Renal cortical epithelial cell (primary cell): ENCODE measurements at places on chromosomes 12 and 14.
A peak's percentile ranks its signal among the peaks of the same experiment; 100 is the strongest.

GRCh38 chr12:33192226-33192625 lies 247.4 kb downstream of the SYT10 start:
- DNase-seq: no peak

DNA sequence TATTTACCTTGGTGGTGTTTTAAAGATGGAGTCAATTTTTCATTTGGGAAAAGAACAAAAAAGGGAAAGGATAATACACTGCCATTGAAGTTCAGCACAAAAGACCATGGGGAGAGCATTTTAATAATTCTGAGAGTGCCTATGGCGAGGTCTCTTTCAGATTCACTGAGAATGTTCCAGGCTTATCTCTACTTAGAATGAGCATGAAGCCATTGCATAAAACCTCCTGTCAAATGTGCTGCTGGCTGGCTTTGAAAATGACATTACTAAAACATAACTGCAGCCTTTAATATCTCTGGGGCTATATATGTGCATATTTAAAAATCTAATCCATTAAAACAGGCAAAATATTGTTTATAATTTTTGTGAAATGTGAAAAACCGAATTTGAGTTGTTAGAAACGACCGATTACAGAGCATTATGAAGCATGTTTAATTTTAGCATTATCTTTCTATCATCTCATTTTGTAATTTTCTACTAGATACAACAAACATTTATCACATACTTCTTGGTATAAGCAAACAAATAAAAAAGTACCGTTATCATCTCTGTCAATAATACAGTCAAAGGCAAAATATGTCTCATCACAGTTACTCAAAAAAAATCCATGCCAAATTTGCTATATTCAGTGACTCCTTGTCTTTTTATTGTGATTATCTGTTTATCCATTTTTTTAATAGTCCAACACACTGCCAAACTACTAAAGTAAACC lies 45.7 kb upstream of the YARS2 start:
- no peak for DNase-seq

DNA sequence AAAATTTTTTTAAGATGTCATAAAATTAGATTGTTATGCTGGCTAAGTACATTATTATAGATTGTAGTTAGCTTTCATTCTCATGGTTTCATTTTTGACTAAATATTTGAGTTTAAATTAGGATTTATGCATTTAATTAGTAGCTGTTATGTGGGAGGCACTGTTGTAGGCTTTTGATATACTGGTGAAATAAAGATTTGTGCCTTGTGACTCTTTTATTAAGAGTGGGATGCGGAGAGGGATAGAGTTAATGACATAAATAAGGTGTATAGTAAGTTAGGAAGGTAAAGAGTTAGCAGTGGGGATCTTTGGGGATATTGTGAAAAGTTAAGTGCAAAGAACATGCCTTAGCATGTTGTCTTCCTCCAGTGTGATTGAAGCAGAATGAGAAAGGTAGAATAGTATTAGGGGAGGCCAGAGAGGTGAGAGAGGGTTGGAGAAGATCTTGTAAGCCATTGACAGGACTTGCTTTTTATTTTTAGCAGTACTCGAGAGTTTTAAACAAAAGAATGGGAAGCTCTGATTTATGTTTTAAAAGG lies 8.8 kb downstream of the ARHGAP5 start:
- no peak for DNase-seq

DNA sequence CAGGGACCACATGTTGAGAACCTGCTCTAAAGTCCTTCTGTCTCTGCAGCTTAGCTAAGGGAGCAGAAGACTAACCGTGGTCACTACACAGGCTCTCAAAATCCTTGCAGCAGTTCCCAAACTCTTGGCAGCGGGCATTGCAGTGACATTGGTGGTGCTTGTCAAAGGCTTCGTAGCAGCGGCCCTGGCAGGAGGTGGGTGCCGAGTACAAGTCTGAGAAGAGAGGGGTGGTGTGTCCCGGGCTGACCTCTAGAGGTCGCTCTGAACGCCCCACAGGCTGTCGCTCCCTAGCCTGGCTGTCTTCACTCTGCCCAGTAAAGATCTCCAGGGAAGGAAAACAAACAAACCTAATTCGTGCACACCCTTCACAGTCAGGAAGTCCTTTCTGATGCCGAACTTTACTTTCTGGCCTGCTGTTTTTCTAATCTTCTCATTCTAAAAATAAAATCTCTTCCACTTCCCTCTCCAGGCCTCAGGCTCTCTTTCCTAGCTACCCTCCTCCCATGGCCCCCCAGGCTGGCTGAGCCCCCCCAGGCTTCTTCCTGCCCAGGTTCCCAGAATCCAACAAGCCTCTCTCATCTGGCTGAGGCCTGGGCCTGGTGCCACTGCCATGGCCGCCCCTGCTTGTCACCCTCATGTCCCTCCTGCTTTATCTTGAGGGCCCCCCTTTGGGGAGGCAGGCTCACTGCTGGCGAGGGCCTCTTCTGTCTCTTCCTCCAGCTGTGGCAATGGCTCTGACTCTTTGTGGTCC lies 7.7 kb downstream of the ENDOU start:
- peak; percentile 69 for DNase-seq

- DNase-seq: peak; percentile 53
These were observed 63.3 kb downstream of the DUSP6 start for GRCh38 chr12:89288959-89289358.

DNA sequence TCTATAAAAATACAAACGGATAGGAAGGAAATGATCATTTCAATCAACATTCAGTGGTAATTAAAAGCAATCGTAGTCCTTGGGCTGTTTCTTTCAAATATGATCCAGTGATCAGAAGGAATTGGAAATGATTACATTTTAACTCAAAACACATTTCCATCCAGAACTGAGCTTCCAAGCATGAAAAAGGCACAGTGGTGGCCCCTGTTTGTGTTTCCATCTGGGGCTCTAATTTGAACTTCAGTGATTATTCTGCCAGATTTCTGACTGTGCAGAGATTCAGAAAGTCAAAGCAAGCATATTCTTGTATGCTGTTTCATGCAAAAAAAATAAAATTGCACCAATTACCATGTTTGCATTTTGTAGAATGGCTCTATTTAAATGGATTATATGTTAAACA lies 157.0 kb upstream of the LMNTD1 start:
- DNase-seq: no peak

DNA sequence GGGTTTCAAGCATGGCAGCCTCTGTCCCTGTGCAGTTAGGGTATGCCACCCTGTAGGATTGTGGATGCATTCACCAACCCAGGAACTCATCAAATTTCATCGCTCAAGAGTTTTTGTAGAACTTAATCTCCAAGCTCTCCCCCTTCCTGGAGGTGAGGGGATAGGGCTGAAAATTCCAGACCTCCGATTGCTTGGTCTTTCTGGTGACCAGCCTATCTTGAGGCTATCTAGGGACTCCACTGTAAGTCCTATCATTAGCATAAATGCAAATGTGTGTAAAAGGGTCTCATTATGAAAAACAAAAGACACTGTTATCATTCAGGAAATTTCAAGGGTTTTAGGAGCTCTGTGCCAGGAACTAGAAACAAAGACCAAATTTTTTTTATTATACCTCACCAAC lies 244.0 kb downstream of the DUSP6 start:
- DNase-seq: no peak

GRCh38 chr14:85247071-85247470 lies 282.9 kb upstream of the FLRT2 start:
- DNase-seq: no peak

- no peak for DNase-seq
These were observed 150.1 kb downstream of the PRKCH start for GRCh38 chr14:61471297-61472005.

DNA sequence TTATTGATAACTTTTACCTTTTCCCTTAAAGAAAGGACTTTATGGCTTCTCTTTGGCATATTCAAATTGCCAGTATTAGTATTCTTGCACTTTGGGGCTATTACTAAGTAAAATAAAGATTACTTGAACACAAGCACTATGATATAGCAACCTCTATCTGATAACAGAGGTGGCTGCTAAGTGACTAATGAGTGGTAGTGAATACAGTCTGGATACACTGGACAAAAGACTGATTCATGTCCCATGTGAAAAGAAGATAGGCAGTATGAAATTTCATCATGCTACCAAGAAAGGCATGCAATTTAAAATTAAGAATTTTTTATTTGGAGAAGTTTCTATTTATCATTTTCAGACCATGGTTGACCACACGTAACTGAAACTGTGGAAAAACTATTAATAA lies 399.9 kb downstream of the FSCB start:
- DNase-seq: no peak

DNA sequence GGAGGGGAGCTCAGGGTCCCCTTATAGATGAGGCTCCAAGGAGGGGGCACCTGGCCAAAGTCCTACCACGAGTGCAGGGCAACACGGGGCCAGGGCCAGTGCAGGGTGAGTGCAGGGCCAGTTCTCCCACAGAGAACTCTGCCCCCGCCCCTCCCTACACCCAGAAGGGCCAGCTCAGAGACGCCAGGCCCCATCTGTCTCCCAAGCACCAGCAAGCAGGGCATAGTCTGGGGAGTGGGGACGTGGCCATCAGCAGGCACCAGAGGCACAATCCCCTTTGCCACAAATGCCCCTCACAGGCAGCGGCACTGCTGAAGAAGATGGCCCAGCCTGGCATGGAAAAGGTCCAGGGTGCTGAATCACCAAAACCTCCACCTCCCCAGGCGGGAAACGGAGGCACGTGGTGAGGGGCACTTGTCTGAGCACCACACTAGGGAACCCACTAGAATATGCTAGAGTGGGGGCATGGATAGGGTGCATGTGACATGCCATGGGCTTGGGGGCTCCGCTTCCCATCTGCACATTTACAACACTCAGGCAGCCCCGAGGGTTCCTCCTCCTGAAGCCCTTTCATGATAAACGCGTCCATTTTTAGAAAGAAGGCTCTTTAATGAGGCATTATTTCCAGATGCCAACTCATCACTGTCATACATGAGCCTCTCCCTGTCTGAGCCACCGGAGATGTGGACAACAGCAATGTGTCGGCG lies 17.8 kb downstream of the CCDC85C start:
- no peak for DNase-seq

GRCh38 chr12:112131686-112132085 lies 6.3 kb downstream of the TRAFD1 start:
- no peak for DNase-seq

- DNase-seq: no peak
These were observed 22.1 kb upstream of the CD69 start for GRCh38 chr12:9782547-9783382.

- no peak for DNase-seq
These were observed 3.7 kb downstream of the HOXC10 start for GRCh38 chr12:53988541-53989226.

- no peak for DNase-seq
These were observed 49.2 kb downstream of the ACACB start for GRCh38 chr12:109165599-109165998.

DNA sequence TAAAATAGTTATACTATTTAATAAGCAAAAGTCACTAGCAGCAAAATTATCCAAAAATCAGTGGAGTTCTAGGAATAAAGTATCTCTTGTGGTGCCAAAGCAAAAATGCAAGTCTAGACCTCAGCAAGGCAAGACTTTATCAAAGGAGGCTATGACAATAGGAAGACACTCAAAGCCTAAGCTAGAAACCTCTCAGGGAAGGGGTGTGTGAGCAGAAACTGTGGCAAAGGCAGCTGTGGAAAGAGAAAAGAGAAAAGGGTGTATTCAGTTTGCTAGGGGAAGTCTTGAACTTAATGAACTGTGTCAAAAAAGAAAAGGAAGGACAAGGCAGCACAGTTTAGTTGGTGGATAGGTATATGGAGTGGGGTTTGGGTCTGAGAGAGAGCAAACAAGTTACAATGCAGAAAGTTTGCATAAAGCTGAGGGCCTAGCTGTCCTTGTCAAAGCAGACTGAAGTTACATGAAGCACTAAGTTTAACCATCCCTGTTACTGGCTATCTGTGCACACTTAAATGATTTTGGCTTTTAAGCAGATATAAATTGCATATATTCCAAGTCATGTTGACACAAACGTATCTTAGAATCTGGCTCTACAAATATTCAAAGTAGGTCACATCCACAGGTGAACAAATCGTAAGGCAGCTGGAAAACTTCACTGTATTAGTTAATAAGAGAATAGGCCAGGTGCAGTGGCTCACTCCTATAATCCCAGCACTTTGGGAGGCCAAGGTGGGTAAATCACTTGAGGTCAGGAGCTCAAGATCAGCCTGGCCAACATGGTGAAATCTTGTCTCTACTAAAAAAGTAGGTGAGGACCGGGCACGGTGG lies 31.0 kb upstream of the AMN1 start:
- no peak for DNase-seq

- DNase-seq: peak; percentile 49
These were observed 179.0 kb downstream of the FOXN3 start for GRCh38 chr14:89237921-89238529.

DNA sequence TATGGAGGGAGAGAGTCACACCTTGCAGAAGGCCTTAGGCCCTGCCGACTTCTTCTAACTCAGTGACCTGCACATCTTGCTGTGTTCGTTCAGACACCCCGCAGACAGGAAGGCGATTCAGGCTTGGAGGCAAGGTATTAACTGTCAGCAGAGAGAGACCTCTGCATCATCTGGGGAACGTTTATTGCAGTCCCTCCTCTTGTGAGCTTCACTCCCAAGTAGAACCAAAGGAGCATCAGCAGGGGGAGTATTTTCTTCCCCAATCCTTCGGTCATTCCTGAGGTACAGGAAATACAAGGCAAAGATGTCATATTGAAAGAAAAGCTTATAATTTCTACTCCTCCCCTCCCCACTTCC lies 217.9 kb downstream of the CRADD start:
- no peak for DNase-seq

GRCh38 chr14:26217778-26218177 lies 380.1 kb downstream of the NOVA1 start:
- DNase-seq: no peak

DNA sequence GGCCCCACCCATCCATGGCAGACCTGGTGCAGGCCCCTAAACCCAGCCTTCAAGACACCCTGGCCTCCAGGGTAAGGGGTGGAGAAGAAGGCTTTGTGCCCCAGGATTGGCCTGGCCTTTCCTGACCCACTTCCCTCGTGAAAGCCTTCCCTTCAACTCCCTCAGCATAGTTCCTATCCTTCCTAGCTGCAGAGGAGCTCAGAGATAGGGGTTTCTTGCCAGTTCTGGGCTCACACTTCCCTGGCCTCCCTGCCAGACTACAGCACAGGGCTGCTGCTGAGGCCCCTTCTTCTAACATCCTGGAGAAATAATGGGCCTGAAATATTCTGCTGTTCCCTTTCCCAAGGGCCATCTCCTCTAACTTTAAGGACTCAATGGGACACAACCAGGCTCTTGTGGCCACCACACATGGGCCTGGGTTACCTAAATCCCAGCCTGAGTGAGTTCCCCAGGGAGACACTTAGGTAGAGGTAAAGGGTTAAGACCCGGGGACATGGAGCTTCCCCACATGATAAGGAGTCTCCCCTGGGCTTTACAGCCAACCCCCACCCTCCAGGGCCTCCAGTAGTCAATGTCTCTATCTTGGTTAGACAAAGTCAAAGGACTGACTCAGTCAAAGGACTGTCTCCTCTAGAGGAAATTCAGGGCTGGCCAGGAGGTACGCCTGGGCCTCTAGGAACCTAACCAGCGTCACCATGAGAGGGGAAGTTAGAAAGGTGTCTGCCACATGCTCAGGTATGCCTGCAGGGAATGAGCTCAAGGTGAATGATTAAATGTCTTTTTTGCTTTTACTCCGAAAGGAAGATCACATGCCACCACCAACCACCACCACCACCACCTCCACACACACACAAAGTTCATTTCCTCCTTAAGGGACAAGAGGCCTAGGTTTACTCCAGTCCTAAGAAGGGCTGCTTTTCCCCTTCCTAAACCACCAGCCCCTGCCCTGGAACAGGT lies 7.1 kb downstream of the ZFP36L1 start:
- peak; percentile 79 for DNase-seq
